Urothelium cell line (cell line): ENCODE measurements at places on chromosomes 2 and 18.

DNA sequence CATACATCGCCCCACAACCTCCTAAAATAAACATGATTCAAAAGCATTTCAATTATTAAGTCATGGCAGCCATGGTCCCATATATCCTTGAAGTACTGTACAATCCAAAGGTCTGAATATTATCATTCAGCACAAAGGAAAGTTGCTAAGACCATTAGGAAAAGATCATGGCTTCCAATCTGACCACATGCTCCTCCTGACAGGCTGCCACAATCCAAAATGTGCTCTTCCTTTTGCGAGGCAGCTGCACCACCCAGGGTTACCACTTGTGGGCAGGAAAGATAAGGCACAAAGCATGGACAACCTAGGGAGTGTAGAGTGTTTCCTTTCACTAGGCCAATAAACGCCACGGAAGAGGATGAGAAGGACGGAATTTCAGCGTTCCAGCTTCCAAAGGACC lies 5.4 kb downstream of the BOLA3 start:
- DNase-seq = no peak

- DNase-seq = no peak
Observed at GRCh38 chr18:48640566-48641270, 101.9 kb downstream of the CTIF start.

DNA sequence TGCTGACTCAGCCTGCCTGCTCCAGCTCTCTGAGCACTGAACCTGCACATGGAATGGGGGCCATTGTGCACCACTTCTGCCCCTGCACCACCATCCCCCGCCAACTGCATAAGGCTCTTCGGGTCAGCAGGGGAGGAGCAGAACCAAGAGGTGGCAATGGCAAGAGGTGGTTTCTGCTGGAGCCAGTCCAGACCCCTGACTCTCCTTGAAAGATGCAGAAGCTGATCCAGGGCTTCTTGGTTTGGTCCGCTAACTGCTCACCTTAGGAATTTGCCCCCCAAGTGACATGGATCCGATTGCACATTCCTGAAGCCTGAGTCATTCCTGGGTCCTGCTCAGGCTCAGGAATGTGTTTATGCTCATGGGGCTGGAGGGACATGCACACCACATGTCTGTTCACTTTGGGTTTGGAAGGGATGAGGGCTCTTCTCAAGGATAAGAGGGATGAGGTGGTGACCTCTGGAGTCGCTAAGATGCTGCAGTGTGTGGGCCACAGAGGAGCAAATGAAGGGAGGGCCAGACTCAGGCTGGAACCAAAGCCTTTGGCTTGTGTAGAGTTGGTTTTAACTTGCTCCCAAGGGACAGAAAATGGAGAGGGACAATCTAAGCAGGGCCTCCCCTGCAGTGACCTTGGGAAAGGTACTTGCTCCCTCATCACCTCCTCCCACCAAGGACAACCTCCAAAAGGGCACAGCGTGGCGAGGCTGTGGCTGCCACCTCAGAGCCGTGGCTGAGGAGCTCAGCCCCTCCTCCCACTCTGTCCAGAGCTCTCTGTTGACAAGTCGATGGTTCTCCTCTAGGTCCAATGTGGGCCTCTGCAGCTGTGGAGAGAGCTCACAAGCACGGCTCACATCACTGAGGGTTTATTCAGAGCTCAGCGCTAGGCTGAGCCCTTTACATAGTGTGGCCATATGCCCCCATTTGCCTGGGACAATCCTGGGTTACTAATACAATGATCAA lies 66.2 kb downstream of the HS1BP3 start:
- DNase-seq = peak; percentile 95

GRCh38 chr2:127404466-127405254 lies 13.6 kb upstream of the PROC start:
- DNase-seq = no peak

- no peak for DNase-seq
Observed at GRCh38 chr2:63408530-63408929, 179.7 kb downstream of the WDPCP start.

DNA sequence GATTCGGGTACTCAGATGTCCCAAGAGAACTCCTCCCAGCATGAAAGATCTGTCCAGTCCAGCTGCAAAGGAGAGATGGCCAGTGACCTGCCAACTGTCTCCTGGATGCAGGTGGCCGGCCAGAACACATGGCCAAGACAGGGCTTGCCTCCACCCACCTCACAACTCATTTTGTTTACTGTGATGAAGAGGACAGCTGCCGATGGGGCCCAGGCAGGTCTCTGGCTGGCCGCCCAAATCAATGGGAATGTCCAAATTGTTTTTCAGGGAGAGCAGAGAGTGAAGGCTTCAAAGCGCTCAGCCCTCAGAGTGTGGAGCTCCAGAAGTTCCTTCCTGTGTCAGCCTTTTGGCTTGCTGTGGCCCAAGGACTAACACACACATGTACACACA lies 41.9 kb downstream of the FOSL2 start:
- no peak for DNase-seq

- DNase-seq = no peak
Observed at GRCh38 chr2:140873915-140874531, 1256.8 kb downstream of the LRP1B start.

GRCh38 chr2:178280244-178280852 lies 86.0 kb downstream of the OSBPL6 start:
- DNase-seq = peak; percentile 19

- peak; percentile 6 for DNase-seq
Observed at GRCh38 chr2:226514895-226515294, 284.7 kb downstream of the IRS1 start.

- DNase-seq = no peak
Observed at GRCh38 chr2:143177096-143177786, 48.0 kb downstream of the ARHGAP15 start.
